Immature natural killer cell (primary cell): ENCODE measurements at places on chromosomes 3 and 15. TPM values are rescaled to one million over a fixed set of nuclear protein-coding genes. Genes with fewer than 3 reads are reported as not detected.
A peak's percentile ranks its signal among the peaks of the same experiment; 100 is the strongest.

DNA sequence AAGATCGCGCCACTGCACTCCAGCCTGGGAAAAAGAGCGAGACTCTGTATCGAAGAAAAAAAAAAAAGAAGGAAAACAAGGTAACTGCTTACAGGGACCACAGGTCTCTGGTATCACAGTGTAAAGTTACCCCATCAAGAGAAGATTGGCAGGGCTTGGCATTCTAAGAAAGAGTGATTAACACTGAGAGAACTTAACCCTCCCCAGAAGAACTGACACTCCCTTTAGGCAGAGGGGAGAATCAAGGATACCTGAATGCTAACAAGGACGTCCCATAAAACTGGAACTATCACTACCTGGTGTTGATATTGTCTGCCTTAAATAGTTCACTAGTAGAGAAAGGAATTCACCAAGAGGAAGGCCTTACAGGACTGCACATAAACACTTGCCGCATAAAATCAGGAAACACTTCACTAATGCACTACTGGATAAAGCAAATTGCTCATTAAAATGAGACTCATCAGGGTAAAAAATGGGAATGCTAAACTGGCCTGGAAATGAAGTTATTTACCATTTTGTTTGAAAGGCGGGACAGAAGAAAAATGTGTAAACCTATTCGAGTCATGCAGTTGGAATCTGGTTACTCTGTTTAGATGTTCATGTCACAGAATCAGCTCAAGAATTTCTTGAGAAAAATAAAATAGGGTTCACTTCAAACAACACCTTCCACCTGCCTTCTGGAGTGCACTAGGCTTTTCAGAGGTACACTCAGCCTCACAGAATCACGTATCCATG lies 121.6 kb downstream of the FOXP1 start:
- peaks cover 2% of the 10 kb centered on the region for H3K27me3 ChIP-seq
- no peak for DNase-seq
- peak overlapping the region; percentile 1 for H3K27ac ChIP-seq

DNA sequence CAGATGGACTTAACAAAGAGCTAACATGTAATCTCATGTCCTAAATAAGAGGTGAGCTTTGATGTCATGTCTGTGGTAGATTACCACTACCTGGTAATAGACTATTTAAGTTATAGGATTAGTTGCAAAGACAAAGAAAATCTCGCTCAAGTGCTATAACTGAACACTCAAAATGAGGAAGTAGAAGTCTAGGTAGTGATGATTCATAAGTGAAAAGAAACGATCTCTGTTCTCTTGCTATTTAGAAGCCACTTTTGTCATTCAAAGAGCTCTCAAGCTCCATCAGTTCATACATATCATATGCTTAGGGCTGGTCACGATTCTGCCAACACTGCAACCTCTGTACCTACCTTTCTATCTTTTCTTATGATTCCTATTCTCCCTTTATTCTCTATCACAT lies 110.9 kb downstream of the EDEM1 start:
- no peaks in the 10 kb centered on the region for H3K36me3 ChIP-seq
- H3K4me3 ChIP-seq = no peak overlapping the region
- H3K27ac ChIP-seq = no peak overlapping the region

DNA sequence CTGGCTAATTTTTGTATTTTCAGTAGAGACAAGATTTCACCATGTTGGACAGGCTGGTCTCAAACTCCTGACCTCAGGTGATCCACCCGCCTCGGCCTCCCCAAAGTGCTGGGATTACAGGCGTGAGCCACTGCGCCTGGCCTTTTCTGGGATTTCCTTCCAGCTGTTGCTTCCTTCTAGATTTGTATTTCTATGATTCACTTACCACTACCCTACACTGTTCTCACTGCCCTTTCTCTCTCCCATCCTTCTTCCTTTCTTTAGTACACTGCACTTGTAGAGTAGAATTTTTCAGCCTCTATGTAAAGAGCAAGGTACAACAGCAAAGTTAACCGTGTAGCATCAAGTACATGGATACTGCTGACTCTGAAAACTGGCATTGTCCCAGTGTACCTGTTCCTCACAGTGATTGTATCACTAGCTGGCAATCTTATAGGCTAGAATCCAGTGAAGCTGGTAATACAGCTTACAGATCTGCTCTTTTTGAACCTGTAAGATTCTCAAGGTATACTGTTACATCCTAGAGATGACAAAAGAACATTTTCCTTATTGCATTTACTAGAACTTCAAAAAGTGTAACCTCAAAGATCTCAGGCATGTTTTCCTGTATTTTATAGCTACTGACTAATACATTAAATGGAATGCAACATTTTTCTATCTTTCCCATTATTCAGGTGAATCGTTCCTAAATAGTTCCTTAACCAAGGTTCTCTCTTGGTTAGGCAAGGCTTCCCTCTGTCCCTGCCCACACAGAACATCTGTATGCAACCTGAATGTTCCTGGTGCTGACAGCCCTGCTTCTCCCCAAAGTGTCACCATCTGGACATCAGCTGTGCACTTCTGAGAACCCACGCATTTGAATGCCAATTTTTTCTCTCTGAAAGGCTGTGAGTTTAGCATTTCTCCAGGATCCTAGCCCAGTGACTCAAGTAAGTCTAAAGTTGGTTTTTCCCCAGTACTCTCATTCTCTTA lies 74.1 kb upstream of the RAP2B start:
- no peak overlapping the region for H3K27ac ChIP-seq
- H3K27me3 ChIP-seq = peaks cover 1% of the 10 kb centered on the region
- peaks cover 7% of the 10 kb centered on the region for H3K4me1 ChIP-seq
- no peak overlapping the region for H3K4me3 ChIP-seq

GRCh38 chr3:10447527-10448260 lies 57.7 kb downstream of the ATP2B2 start:
- no peak overlapping the region for H3K4me3 ChIP-seq
- no peak overlapping the region for H3K27ac ChIP-seq
- peaks cover 2% of the 10 kb centered on the region for H3K27me3 ChIP-seq
- no peaks in the 10 kb centered on the region for H3K36me3 ChIP-seq
- H3K4me1 ChIP-seq = no peaks in the 10 kb centered on the region
- DNase-seq = no peak

The MUC4 gene
- polyA plus RNA-seq = not detected

The KLHL40 gene
- polyA plus RNA-seq = not detected

DNA sequence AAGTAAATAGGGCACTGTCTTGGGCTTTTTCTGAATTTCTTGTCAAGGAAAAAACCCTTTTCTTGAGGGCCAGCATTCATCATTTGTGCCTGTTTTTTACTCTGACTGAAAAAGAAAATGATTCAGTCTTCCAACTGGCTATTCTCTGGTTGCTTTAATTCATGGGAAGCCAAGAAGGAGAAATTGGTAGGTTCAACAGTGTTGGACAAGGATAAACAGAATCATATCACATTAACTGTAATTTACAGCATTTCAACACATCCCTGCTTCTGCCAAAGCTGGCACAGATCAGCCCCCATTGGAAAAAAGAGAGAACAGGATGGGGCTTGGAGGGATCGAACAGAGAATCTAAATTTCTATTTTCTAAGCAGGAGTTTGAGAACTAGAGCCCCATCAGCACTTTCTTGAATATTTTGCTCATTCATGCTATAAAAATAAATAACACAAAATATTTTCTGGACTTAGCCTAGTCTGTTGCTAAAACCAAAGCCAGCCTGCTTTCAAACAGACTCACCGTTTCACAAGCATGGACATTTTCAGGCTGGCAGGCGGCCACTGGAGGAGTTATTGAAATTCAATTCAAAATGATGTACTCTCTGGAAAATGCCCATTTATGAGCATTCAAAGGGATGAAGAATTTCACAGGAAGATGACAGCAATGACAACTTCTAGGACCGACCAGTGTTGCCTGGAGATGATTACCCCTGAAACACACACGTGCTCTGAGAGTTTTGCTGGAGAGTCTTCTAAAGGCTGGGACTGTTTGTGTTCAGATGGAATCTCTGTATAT lies 181.2 kb downstream of the WNT5A start:
- H3K27ac ChIP-seq = no peak overlapping the region
- no peak overlapping the region for H3K4me3 ChIP-seq
- no peak for DNase-seq
- no peaks in the 10 kb centered on the region for H3K4me1 ChIP-seq

The SH2D7 gene
- not detected for polyA plus RNA-seq

GRCh38 chr15:46518381-46518780 lies 883.6 kb downstream of the SQOR start:
- no peak for DNase-seq
- H3K36me3 ChIP-seq = no peaks in the 10 kb centered on the region
- no peak overlapping the region for H3K4me3 ChIP-seq

The RGMA gene
- not detected for polyA plus RNA-seq

- peaks cover 4% of the 10 kb centered on the region for H3K27me3 ChIP-seq
- no peak for DNase-seq
- no peaks in the 10 kb centered on the region for H3K36me3 ChIP-seq
These were observed 15.5 kb upstream of the PCSK6 start for GRCh38 chr15:101504866-101505609.

DNA sequence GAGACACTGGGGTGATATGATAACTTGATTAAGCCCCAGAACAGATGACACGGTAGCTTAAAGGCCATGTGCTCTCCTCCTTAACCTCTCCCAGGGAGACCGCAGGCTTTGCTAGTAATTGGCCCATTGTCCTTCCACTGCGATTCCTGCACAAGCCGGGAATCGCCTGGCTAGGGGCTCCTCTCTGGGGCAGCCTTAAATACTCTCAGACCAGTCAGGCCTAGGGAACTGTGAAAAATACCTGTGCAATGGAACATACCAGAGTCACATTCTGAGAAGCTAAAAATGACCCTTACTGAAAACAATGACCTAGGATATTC lies 56.3 kb downstream of the CPN2 start:
- peaks cover 14% of the 10 kb centered on the region for H3K27me3 ChIP-seq
- no peak for DNase-seq
- H3K4me1 ChIP-seq = peaks cover 6% of the 10 kb centered on the region
- no peak overlapping the region for H3K27ac ChIP-seq
